GM12891 (cell line): ENCODE measurements at places on chromosomes 2 and 18.
A peak's percentile ranks its signal among the peaks of the same experiment; 100 is the strongest.

DNA sequence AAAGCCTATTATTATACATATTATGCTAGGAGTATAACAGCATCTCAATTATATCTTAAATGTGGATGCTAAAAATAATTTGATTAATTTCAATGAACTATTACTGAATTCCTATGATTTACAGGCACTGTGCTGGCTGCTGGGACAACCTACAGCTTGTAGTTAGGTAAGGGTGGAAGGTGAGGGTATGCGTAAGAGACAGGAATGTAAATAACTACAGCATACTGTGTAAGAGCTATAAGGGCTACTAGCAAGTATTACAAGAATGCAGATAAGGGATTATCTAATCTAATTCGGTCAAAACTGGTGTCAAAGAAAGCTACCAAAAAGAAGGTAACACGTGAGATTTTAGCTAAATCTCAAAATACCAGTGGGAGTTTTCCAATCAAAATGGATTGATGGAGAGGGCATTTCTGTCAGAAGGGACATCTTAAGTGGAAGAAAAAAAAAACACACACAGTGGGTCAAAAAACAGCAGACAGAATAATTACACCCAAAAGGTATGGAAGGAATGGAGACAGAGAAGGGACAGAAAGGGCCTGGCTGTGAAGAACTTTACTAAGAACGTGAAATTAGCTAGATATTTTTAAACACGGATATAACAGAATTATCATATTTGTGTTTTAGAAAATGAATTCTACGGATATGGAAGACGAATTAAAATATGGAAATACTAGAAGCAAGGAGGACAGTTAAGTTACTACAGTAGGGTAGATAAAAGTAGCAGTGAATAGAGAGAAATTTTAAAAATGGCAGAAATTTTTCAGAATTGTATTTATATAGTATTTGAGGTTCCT lies 47.1 kb downstream of the STRN start:
- DNase-seq: no peak

- no peak for DNase-seq
These were observed 17.7 kb downstream of the RPIA start for GRCh38 chr2:88709181-88709631.

DNA sequence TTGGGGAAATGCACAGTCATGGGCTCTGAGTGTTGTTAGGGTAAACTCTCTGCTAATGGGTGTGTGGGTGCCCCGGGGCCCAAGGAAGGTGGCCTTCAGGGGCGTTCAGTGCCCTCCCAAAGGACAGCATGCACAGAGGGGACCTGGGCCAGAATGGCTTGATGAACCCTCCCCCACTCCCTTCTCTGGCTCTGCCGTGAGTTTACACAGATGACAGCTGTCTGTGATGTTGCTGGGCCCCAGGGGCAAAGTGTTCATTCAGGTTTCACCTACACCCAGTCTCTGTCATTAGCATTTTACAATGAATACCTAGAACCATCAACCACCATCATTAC lies 3.2 kb downstream of the NPPC start:
- DNase-seq: no peak

GRCh38 chr2:217096474-217097225 lies 236.8 kb upstream of the TNP1 start:
- no peak for DNase-seq

DNA sequence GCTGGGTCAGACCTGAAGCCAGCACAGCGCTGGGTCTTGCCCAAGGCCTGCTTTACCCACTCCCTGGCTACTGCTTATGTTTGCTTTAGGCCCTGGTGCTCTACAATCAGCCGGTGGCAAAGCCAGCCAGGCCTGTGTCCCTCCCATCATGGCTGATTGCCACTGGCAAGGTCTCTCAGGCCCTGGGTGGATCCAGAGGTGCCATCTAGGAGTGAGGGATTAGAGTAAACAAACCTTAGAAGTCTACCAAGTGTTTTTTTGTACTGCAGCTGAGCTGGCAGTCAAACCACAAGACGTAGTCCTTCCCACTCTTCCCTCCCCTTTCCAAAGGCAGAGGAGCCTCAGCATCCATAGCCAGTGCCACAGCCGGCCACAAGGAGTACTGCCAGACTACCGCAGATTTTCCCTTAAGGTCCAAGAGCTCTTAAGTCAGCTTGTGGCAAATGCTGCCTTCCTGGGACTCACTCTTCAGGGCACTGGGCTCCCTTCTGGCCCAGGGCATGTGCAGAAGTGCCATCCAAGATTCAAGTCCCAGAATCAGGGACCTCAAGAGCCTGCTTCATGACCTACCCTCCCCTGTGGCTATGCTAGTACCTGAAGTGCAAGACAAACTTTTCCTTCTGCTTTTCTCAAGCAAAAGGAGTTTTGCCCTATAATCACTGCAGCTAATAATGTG lies 20.0 kb downstream of the IL1RL2 start:
- no peak for DNase-seq

DNA sequence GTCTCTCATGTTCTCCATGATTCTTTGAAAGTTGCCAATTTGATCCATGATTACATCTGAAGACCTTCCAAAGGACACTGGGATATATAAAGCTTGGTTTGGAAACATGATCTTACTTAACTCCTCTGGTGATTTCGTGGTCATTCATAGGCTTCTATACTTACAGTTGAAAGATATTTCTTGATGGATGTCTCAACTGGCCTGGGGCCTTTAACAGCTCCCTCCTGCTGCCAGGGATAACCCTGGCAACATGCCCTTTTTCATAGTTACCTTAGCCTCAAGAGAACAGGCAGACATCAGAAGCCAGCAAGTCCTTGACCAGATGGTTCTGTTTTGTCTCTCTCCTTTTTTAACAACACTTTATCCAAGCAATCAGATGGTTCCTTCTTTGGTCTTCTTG lies 23.5 kb upstream of the MFF start:
- no peak for DNase-seq

- DNase-seq: peak; percentile 9
These were observed 386.5 kb downstream of the DLGAP1 start for GRCh38 chr18:4068552-4069158.

- no peak for DNase-seq
These were observed 240.2 kb downstream of the TGIF1 start for GRCh38 chr18:3689986-3690763.

DNA sequence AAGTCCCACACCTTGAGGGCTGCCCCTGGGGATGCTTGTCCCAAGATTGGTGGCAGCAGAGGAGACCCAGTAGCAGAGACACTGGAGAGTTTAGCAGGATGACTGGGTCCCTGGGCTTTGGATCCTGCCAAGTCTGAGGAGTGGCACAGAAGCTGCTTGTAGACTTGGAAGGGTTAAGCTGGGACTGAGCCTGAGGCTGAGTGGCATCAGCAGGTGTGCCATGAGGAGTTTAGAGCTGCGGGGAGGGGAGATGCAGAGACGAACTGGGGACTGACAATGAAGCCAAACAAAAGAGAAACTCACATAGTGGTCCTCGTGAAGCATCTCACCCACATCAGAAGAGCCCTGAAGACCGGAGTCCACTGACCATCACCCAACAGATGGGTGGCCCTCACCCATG lies 329.7 kb upstream of the KLHL29 start:
- no peak for DNase-seq

GRCh38 chr2:8545695-8546611 lies 135.9 kb upstream of the ID2 start:
- no peak for DNase-seq

DNA sequence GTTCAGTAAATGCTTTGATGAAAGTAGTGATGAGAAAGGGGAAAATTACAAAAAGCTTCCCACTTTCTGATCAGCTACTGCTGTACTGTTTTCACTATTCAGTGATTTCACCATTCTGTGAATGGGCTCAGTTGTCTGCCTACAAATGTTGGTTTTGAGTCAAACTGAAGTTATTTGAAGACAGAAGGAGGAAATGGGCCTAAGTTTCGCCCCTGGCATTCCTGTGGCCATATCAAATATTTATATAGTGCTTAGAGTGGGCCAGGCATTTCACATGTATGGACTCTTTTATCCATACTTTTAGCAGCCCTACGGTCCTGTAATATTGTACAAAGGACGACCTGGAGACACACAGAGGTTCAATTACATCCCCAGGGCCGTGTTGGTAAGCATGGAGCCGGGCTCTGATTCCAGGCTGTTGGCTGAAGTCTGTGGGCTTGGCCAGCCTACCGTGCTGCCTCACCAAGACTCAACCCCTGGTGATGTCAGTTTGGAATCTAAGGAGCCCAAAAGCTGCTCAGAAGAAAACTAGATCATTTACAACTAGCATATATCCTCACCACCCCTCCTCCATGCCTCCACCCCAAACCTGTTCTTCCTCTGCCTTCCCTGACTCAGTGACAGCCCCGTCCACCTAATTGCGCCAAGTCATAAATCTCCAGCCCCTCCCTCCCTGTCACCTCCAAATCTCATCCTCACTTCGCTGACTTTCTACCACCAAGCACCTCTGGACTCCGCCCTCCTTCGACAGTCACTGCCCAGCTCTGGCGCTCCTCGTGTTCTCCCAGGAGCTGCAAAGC lies 10.1 kb upstream of the GRHL1 start:
- DNase-seq: no peak

DNA sequence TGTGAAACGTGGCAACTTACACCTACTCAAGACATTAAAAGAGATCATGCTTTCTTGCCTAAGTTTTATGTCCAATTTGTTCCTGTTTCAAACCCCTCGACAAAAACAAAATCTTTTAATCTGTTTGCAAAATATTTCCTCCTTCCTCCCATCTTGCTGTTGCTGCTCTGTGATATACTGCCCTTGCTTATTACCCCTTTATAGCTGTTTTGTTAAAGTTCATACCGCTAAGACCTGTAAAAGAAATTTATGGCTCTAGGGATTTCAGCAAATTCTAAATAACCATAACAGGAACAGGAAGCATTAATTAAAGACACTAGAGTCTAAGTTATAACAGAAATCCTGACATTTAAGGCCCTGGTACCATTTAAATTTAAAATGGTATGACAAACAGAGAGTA lies 1268.2 kb upstream of the PIK3C3 start:
- DNase-seq: no peak

DNA sequence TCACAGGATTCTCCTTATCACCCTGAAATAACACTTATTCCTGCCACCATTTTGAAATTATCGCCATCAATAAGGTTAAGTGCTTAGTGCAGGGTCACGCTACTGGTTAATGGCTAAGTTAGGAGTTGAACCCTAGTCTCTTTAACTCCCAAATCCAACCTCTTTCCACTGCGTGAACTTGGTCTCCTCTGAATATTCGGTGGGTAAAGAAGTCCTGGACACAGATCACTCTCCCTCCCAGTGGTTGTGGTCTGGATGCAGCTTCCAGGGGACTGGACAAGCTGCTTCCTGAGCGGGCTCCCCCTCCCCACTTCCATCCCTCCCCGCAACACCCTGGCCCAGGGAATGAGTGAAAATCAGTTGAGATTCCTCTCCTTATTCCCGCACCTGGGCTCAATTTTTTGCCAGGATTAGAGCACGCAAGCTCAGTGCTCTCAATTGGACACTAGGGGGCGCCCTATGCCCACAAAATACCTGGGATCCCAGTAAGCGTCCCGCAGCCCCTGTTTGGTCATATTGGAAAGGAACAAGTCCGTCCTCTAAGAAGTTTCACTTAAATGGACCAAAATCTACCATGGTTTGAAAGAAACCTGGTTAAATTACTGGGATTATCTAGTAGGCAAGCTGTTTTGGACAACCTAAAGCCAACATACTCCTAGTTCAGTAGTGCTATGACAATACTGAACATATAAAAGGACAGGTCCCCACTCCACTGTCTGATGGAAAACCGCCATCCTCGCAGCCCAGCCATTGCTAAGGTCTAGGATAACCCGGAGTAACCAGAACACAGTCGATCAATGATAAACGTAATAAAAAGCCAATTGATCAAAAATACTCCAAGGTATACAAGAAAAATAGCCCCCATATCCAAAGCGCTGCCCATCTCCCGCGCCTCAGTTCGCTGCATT lies 40.4 kb downstream of the DHRS9 start:
- DNase-seq: peak; percentile 7

- no peak for DNase-seq
These were observed at the start of gene ARHGAP25 for GRCh38 chr2:68734688-68735525. ARHGAP25 (plus strand) TSS chr2:68734811; CDS start chr2:68735200, 389 bp downstream.

- DNase-seq: no peak
These were observed 35.1 kb downstream of the MAL start for GRCh38 chr2:95060446-95061118.

DNA sequence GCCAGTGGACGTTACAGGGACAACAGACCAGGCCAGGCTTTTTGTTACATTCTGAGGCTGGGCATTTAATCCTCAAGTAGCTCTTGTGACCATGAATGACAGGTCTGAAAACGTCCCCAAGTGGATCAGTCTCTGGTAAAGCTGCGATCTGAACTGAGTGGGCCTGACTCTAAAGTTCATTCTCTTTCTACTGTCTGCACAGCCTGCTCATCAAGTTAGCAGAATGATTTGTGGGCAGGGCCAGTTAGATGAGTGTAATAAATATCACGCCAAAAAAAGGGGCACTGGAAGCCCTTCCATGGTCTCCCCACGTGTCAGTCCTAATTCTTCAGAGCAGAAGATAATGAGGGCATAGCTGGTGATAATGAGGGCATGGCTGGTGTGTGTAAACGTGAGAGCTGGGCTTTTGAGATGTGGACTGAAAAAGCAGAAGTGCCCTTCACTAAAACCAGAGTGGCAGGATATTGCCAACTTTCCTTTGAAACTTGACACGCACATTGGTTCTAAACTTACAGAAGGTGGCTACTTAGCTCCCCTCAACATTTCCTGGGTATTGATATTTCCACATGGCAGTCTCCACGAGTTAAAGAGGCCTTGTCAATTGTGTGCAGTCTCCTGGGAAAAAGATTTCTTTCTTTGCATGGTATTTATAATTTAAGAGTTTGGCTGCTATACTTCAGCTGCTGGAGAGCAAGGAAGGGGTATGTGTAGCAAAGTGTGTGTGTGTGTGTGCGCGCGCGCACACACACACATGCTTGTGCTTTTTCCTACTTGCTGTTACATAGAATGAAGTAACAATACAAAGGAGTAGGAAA lies 72.7 kb upstream of the LYPD6B start:
- DNase-seq: no peak
